ENCODE measurements at places on chromosomes 2 and 18. TPM values are rescaled to one million over a fixed set of nuclear protein-coding genes. Genes with fewer than 3 reads are reported as not detected.

DSG2 gene
- 3.1 TPM for total RNA-seq

ANKRD30BL gene
- not detected for total RNA-seq

RAD51AP2 gene
- total RNA-seq, result not detected

SERPINB12 gene
- not detected for total RNA-seq

CRYBA2 gene
- total RNA-seq, result not detected

SCN7A gene
- not detected for total RNA-seq

CCDC88A gene
- total RNA-seq, result 13.8 TPM

PPM1B gene
- 47.6 TPM for total RNA-seq

AQP4 gene
- total RNA-seq, result not detected

DNA sequence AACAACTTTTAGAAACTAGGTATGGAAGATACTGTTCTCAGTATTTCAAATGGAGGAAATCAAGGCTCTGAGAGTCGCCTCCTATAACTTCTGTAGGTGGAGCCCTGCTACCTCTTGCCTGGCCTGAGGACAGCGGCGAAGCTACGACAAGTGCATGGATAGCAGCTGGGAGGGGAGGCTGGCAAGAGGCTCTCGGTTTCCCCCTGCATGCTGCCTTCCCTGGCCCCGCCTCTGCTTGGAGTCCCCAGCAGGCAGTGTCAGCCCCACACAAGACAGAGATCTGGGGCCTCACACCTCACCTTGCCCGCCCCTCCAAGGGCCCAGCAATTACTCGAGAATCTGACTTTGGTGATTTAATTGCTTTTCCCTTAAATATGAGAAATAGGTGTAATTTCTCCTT is 107.6 kb upstream of the POU3F3 start:
- no peak for DNase-seq

DNA sequence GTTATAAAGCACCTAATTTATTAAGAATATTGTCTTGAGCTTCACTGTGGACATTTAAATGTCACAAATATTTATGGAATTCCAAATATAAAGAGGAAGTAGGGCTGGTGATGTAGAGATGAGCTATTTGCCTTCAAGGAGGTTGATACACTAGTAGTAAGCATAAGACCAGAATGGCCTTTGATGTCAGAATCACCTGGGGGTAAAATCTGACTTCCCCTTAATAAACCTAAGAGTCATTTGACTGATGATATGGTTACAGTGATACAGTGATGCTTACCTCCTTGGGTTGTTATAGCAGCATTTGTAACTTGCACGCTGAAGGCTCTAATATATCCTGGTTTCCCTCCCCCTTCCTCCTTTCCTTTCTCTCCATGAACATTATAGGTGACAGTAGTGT is 143.7 kb downstream of the CERS6 start:
- no peak for DNase-seq

DNA sequence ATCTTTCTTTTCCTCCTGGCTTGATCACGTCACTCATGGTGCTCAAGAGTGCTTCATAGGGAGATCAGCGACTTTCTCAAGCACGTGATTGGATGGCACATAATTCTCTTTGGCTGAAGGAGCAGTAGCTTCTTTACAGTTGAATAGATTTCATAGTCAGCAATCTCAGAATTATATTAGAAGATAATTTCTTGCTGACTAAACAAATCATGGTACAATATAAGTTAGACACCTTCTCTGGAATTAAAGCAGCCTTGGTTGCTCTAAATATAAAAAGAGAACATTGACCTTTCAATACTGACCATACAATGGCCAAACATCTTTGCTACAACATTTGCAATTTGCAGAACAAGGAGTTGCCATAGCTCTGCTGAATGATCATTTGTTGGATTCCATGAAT is 238.5 kb upstream of the CHST9 start:
- DNase-seq, result no peak

DNA sequence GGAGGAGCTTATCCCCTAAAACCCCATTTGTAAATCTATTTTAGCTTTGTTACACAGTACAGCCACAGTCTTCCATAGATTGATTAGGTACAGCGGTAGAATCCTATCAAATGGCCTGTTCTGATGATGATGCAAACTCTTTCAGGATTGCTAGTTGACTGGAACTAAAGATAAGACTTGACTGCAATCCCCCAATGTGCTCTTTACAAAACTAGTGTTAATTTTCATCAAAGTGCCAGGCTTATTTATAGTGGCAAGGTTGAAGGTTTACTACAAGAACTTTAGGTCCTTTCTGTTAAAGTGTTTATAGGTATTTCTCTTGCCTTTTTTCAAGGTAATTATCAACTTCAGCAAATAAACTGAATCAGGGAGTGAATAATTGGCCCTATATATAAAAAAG is 9.0 kb upstream of the OTX1 start:
- no peak for DNase-seq

GRCh38 chr2:84897773-84898172 is 7.7 kb upstream of the TMSB10 start:
- DNase-seq, result no peak

GRCh38 chr18:76468345-76469304 is 26.4 kb downstream of the ZNF516 start:
- no peak for DNase-seq

DNA sequence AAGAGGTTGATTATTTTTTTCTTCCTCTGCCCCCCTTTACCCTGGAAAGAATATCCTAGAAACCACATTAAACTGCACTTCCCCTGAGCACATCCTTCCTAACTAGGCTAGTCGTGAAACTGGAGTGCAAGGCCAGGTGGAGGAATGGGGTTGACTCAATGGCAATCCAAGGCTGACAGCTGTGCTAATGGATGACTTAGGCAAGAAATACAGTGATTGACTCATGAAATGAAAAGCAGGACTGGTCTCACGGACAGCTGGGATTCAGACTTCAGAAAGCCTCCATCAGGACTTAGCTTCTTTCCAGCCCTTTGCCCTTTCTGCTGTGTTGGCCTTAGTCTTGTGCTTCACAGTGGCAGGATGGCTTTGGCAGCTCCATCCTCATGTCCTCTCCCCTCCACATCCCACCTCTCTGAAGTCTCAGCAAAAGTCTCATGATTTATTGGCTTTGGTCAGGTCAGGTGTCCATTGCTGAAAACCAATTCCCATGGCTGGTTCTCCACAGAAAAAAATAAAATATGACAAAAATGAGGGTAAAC is 33.8 kb downstream of the INSIG2 start:
- DNase-seq, result no peak

- DNase-seq, result no peak
These were observed 221.4 kb downstream of the CLIP4 start for GRCh38 chr2:29336341-29337241.

DNA sequence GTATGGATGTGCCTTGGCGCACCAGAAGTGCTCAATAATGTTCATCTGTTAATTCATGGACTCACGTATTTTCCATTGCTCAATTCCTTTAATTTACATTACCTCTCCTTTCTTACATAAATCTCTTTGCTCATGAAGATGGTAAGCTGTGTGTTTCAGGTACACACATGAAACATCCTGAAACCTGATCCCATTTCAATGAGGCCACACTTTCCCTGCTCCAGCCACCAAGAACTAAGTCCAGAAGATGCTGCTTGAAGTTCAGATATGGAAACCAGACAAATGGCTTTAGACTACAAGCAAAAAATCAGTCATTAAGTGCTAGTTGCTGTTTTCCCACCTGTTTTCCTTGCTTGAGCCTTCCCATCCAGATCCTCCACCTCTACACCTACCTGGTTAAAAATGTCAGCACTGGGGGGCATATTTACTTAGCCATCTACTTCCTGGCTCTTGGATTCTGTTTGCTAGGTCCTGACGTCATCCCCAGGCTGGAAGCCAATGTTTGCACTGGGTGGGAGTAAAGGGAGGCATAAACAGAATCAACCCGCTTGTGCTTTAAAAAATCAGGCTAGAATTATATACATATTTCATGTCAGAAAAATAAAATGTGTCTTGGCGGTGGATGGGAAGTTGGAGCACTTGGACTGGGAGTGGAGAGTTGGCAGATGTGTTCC is 309.7 kb downstream of the OSR1 start:
- DNase-seq, result no peak

DNA sequence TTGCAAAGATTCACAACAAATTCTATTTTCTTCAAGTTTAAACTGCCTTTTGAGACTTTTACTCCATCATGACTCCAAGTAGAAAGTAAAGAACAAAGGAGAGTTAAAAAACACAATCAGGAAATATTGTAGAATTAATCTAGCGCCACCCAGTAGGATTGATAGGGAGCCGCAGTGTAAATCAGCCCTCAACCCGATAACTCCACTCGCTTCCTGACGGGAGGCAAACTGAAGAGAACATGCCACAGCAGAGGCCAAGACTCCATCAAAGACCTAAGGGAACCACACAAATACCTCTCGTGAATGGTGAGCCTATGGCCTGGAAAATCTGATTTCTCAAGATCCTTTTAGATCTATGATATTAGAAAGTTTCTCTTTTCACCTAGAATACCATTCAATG is 319.0 kb downstream of the STK39 start:
- DNase-seq, result no peak

- no peak for DNase-seq
These were observed 55.6 kb downstream of the NCOA1 start for GRCh38 chr2:24546669-24547068.

GRCh38 chr2:173051463-173052215 is 24.0 kb upstream of the MAP3K20 start:
- DNase-seq, result no peak

- no peak for DNase-seq
These were observed 656.0 kb upstream of the CELF4 start for GRCh38 chr18:38221476-38222100.

DNA sequence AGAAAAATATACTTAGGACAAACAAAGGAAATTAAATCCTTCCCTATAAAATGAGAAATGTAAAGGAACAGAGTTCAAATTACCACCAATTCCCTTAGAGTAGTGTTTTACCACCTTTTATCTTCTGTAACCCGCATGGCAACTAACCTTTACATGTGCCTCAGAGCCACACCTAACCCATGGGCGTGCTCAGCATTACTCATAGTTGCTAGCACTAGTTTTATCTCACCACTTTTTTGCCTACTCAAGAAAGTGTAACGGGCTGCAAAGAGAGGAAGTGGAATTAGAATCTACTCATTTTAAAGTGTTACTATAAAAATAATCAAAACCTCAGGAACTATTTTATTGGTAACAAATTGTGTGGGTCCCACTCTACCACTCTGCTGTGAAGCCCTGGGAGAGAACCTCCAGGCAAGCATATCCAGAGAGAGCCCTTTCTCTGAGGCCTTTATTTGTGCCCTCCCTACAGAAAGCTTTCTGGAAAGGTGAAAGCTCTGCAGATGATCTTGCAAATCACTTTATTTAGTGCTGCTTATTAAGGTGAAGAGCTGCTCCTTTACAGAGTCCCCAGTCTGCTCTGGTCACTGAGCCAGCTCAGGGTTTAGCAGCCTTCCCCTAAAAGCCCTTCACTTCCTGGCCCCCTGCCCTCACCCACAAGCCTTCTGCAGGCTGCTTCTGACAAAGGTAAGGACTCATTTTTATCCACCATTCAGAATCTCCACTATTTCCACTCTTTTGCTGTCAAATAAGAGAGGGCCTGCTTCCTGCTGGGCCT is 98.8 kb downstream of the TRABD2A start:
- peak; percentile 48 for DNase-seq

DNA sequence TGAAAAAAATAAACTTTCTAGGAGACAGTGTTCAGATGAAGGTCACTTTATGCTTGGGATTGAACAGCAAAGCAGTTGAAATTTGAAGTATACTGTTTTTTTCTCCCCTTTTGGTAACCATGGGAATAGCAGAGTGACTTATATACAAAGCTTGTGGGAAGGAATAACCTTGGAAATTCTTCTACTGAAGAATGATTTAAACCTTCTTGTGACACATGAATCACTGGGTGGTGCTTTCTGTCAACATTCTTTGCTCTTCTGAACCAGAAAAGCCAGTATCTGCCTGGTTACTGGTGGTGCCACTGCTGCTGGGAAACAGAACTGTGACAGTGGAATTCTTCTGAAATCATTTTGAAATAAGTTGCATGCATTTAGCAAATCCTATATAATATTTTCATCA is 39.4 kb upstream of the RND3 start:
- no peak for DNase-seq

GRCh38 chr18:3120356-3120755 is 99.4 kb downstream of the MYOM1 start:
- DNase-seq, result no peak

GRCh38 chr2:65789923-65790675 is 357.7 kb upstream of the SPRED2 start:
- DNase-seq, result no peak

GRCh38 chr2:127400897-127401756 is 13.4 kb upstream of the MAP3K2 start:
- no peak for DNase-seq

DNA sequence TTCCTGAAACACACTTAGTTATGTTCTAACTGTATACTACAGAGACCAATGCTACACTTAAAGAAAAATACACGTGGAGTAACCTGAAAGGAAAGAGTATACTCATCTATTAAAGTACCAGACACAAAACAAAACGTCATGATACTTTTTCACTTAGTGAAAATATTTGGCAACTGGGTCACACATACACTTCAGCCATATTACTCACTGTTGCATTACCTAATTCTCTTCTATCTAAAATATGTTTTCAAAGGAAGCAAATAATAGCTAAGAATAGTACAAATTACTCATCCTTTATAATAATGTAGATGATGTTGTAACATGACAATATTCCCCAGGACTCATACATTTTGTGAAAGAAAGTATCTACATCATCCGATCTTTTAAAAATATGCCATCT is 76.5 kb upstream of the EPB41L3 start:
- DNase-seq, result no peak

DNA sequence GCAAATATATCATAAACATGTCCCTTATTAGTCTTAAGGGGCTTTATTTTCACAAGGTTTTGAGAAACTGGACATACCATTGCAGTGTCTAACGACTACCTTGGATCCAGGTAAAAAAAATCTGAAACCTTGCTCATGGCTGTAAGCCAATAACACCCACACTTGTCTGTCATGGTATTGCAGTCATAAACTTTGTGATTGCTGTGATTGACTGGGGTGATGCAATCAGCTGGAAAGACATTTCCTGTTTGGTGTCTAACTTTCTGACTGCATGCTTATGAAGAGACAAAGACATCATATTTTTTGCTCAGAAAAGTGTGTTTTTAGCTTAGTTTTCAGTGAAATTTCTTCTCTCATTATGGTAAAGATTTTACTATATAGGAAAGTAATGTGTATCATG is 635.0 kb downstream of the TSN start:
- DNase-seq, result peak; percentile 8

- DNase-seq, result no peak
These were observed 194.5 kb upstream of the STK17B start for GRCh38 chr2:196365923-196366322.

DNA sequence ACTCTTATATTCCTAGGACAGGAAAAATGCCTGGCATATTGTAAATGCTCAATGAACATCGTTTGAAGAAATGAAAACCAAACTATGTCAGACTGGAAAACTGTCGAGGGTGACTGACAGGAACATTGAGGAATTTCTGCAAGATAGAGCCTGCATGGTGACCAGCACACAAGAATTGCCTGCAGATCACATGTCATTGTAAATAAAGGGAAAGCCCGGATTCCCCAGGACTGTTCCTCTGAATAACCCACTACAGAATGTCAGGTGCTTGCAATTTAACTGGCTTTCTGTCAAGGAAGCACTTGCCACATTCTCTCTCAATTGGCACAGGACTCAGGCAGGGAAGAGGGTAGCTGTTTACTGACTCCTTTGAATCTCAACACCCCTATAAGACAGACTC is 129.0 kb upstream of the REG3G start:
- no peak for DNase-seq

GRCh38 chr2:145235312-145235711 is 715.4 kb upstream of the ZEB2 start:
- no peak for DNase-seq
